ENCODE measurements at places on chromosomes 5 and 9.

- no peak for DNase-seq
Measured at GRCh38 chr5:124395926-124396325, 350.5 kb downstream of the ZNF608 start.

GRCh38 chr5:76660360-76660759, 37.2 kb upstream of the F2RL2 start:
- DNase-seq = no peak

DNA sequence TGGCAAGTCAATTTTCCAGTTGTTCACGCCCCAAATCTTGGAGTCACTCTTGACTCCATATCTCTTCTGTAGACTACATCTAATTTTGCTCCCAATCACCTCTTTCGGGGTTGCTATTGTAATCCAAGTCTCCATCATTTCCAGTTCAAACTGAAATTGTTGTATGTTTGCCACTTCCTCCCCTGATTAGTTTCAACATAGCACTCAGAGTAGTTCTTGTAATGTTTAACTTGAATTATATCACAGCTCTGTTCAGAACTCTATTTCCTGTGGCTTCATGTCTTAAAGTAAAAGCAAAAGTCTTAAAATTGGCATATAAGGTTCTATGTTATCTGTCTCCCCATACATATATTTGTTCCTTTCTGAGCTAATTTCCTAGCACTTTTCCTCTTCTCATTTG, 348.5 kb upstream of the RIOK2 start:
- no peak for DNase-seq

GRCh38 chr5:17222664-17223063, 5.2 kb downstream of the BASP1 start:
- no peak for DNase-seq

- no peak for DNase-seq
Measured at GRCh38 chr9:13131416-13131815, 148.1 kb downstream of the MPDZ start.

GRCh38 chr9:81613002-81613812, 76.1 kb downstream of the TLE1 start:
- DNase-seq = no peak

DNA sequence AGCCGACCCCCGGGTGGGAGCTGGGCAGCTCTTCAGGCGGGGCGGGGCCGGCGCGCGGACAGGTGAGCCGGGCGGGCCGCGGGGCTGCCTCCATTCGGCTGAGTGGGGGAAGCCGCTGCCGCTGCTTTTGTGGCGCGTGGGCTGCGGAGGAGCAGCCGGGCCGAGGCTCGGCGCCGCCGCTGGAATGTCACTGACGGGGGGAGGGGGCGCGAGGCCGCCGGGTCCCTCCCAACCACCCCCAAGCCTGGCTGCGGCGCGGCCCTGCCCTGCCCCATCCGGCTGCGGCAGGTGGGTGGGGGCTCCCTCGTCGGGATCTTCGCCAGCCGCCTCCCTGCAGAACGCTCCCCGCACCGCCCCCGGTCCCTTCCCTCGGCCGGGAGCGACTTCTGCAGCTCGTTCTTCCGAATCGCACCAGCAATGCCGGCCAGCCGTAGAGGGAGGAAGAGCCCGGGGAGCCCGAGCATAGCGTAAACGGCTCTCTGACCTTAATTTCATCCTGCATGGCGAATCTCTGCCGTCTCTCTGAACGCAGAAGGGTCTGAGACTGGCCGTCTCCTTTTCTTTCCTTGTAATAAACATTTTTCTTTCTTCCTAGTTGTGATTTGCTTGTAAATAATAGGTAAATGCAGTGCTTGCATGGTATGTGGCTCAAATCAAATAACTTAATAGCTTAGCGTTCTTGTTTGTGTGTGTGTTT, 505 bp downstream of the SPTAN1 start:
- peak; percentile 45 for DNase-seq

DNA sequence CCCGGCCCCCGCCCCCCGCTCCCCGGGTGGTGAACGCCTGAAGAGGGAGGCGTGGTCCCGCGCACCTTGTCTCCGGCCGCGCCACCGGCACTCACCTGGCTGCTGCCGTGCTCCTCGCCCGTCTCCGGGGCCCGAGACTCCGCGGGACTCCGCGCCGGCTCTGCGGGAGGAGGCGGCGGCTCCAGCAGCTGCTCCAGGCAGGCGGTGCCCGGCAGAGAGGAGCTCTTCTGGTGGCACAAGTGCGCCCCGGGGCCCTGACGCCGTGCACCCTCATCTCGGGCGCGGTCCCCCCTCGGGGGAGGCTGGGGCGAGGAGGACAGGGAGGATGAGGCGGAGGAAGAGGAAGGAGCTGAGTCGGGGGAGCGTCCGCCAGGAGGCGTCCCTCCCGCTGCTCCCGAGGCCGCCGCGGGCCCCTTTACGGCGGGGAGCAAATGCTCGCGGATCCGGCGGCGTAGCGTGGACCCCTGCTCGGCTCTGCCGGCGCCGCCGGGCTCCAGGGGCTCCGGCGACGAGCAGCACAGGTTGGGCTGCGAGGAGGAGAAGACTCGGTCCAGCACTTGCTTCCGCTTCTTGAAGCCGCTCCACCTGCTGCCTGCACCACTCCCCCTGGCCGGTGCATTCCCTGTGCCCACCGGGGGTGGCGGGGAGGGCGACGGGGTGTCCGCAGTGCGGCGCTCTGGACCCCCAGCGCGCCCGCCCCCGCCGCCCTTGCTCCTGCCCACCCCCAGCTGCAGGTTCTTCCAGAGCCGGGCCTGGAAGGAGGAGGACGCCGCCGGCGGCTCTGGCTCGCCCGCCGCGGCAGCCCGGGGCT, 928 bp downstream of the MCTP1 start:
- peak; percentile 13 for DNase-seq

GRCh38 chr5:74477761-74478160, 162.8 kb downstream of the ENC1 start:
- no peak for DNase-seq

GRCh38 chr9:95201206-95201605, 116.3 kb downstream of the FANCC start:
- no peak for DNase-seq

DNA sequence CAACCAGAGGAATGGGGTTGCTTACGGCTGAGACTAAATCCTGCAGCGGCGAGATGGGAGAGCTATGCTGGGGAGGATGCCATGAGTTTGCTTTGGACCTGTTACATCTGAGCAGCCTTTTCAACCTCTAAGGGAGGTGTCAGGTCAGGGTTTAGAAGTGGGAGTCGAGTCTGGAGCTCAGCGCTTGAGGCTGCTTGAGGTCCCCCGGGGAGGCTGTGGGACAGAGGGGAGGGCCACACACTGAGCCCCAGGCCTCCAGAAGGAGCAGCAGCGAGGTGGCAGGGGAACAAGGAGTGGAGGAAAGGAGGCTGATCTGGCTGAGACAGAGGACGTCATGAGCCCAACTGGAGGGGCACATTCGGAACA, 1.9 kb upstream of the QSOX2 start:
- no peak for DNase-seq

DNA sequence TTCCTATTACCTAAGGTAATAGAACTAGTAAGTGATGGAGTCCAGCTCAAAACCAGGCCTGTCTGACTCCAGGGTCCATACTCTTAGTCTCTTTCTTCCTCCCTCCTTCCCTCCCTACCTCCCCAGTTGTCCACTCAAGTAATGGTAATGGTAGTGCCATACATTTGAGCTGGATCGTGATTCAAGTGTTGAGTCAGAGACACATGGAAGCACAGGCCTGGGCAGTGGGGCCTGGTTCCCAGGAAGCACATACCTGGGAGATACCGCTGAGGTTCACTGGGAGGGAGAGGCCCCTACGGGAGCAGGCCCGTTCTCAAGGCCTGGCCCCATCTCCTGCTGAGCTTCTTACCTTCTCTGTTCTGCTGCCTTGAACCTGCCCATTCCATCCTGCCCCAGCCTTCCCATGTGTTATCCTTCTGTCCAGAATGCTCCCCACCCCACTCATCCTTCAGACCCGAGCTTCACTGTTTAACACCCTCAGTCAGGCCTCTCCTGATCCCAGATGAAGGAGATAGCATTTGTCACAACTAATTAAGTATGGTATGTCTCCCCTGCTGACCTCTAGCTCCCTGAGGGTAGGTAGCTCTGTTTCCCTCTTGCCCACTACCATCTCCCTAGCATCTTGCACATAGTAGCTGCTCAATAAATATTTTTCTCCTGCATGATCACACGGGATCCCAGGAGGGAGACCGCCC, 13.8 kb downstream of the URM1 start:
- no peak for DNase-seq

DNA sequence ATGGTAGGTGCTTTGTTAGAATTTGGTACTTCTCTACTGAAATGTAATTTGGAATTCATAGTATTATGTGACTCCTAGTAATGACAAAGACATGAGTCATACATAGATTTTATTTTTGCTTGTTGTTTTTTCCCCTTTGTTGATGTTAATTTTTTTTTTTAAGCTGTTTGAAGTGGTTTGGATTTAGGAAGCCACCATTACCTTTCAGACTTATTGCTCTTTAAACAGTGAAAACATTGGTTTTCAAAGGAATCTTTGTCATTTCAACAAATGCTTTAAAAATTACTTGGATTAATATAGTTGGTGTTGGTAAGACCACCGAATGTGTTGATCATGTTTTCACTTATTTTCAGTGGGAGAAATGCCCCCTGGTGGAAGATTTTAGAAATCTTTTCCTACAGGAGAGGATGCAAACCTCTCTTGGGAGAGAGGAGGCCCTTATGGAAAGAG, 170.1 kb upstream of the PITX1 start:
- DNase-seq = no peak

GRCh38 chr5:84259283-84260045, 125.2 kb downstream of the EDIL3 start:
- no peak for DNase-seq

GRCh38 chr5:136620621-136621020, 255.3 kb upstream of the TRPC7 start:
- DNase-seq = no peak

GRCh38 chr5:138963763-138964371, 88.7 kb upstream of the LRRTM2 start:
- no peak for DNase-seq

DNA sequence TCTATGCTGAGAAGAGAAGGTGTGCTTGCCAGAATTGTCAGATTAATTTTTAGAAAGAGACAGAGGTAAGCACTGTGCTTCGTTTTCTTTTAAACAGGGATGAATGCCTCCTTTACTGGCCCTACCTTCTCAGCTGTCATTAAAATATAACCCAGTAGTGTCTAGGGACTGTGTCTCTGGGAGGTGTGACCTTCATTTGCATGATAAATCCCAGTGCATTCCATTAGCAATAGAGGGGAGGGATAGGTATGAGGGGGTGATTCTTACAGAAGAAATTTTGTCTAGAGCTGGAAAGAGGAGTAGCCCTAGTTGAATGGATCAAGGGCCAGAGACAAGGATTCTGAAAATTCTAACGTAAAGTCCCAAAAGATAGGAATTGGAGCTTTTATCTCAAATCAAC, 351.5 kb downstream of the BNC2 start:
- DNase-seq = no peak

DNA sequence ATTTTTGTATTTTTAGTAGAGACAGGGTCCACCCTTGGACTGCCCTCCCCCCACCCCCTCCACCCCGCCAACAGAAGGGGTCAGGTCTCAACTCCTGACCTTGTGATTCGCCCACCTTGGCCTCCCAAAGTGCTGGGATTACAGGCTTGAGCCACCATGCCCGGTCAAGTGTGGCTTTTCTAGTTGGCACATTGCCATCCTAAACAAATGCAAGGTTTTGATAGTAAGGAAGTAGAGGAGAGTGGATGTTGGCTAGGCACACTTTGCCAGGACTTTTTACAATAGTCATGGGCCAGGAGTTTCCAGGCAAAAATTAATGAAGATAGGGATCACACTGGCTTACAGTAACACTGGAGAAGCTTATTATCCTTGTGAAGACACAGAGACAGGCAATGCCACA, 62.4 kb downstream of the GALNT12 start:
- no peak for DNase-seq

DNA sequence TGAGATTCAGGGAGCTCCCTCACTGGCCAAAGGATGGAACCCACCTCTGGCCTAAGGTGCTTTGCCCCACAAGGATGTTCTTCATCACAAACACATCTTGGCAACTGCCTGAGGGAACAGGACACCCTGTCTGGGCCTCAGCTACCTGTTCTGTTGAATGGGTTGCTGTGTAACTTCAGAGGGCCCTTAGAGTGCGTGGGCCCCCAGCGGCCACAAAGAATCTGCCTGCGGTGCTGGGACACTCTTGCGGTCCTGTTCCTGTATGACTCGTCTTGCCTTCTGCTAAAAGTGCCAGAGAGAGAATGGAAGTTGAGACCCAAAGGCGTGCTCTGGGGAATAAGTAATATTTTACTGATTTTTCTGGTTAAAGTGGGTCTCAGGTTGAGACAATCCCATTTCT, 14.1 kb upstream of the RPL26L1 start:
- DNase-seq = no peak

GRCh38 chr5:14726066-14726838, 61.7 kb downstream of the OTULIN start:
- DNase-seq = no peak

DNA sequence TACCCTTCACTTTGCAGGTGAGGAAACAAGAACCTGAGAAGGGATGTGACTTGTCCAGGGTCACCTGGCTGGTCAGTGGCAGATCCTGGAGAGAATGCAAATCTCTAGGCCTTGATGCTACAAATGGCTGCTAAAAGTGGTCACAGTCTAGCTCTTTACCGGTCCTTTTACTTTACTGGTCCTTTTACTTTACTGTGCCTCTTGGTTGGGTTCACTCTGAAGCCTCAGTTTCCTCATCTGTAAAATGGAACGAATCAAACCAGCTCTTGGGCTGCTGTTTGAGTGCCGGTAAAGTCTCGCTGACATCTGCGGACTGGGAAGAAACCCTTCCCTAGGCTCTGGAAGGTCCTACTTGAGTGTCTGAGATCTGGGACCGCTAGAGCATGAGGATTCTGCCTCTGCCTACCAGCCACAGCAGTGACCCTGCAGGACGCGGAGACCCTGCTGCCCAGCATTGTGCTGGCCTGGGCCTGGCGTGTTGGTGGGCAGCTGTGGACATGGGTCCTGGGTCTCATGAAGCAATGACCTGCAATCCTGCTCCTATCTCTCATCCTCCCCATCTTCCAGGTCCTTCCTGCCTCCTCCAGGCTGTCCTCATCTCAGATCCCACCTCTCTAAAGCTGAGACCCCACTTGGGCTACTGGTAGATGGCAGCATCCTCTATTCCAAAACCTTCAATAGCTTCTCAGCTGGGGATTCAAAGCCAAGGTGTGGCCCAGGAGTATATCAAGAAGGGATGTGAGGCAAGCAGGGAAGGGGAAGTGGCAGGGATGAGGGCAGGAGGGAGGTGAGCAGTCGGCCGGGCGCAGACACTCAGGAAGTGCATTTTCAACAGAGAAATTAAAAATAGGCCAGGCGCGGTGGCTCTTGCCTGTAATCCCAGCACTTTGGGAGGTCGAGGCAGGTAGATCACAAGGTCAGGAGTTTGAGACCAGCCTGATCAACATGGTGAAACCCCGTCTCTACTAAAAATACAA, 13.3 kb downstream of the CORO2A start:
- DNase-seq = no peak

- no peak for DNase-seq
Measured at GRCh38 chr9:91857291-91858212, 92.5 kb downstream of the ROR2 start.

DNA sequence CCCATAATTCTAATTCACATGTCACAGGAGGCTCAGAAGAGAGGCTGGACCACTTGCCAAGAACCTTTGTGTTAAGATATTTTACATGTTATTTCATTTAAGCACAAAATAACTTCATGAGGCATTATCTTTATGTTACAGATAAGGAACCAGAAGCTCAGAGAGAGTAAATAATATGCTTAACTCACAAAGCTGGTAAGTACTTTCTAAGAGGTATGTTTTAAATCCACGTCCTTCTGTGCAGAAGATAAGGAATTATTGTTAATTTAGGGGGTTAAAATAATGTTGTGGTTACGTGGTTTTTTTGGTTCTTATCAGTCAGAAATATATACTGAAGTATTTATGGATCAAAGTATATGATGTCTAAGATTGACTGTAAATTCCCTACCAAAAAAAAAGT, 8.0 kb downstream of the STRBP start:
- DNase-seq = no peak
